T-helper 9 cell (primary cell): ENCODE measurements at places on chromosomes 13 and 19.

DNA sequence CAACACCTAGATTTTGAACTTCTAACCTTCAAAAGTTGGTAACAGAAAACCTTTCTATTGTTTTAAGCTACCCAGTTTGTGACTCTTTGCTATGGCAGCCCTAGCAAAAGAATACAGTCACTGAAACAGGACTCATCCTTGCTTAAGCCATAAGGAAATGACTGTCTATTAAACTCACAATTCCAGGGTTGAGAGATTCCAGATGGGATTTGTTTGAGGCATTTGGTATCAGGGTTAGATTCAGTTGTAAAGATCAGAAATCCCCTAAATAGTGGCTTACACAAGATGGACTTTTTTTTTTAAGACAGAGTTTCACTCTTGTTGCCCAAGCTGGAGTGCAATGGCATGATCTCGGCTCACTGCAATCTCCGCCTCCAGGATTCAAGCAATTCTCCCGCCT, 41.1 kb upstream of the RGCC start:
- DNase-seq, result no peak

- DNase-seq, result no peak
Measured at GRCh38 chr13:24090049-24090448, 70.5 kb upstream of the SPATA13 start.

- DNase-seq, result no peak
Measured at GRCh38 chr13:44748439-44748838, 172.3 kb upstream of the TSC22D1 start.

GRCh38 chr19:15235781-15236180, 3.5 kb upstream of the EPHX3 start:
- DNase-seq, result no peak

DNA sequence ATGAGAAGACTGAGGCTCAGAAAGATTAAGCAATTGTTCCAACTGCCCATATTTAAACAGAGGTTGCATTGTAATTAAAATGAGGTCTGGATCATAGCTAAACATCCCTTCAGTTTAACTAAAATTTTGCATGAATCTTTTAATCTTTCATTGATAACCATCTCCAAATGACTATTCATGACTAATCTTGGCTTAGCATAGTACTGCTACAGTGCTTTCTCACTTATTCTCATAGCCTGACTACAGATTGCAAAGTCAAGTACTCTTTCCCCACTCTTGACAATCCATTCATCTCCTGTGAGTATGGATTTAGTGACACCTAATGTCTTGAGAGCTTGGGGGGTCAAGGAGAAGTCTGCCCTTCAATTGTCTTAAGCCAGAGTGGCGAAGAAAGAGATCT, 258.4 kb downstream of the RFC3 start:
- no peak for DNase-seq

DNA sequence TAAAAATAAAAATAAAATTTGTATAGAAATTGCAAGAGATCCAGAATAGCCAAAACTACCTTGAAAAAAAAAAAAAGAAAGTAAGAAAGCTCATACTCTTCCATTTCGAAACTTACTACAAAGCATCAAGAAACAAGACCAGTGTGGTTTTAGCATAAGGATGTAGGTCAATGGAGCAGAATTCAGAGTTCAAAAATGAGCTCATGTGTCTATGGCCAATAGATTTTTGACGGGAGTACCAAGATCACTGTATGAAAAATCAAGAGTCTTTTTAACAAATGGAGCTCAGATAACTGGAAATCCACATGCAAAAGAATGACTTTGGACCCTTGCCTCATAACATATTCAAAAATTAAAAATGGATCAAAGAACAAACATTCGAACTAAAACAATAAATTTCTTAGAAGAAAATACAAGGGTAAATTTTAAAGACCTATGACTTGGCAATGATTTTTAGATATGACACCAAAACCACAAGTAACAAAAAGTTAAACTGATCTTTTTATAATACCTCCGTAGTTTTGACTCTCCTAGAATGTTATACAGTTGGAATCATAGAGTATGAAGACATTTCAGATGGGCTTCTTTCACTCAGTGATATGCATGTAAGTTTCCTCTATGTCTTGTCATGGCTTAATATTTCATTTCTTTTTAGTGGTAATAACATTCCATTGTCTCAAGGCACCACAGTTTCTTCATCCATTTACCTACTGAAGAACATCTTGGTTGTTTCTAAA, 43.2 kb downstream of the KLF12 start:
- no peak for DNase-seq

DNA sequence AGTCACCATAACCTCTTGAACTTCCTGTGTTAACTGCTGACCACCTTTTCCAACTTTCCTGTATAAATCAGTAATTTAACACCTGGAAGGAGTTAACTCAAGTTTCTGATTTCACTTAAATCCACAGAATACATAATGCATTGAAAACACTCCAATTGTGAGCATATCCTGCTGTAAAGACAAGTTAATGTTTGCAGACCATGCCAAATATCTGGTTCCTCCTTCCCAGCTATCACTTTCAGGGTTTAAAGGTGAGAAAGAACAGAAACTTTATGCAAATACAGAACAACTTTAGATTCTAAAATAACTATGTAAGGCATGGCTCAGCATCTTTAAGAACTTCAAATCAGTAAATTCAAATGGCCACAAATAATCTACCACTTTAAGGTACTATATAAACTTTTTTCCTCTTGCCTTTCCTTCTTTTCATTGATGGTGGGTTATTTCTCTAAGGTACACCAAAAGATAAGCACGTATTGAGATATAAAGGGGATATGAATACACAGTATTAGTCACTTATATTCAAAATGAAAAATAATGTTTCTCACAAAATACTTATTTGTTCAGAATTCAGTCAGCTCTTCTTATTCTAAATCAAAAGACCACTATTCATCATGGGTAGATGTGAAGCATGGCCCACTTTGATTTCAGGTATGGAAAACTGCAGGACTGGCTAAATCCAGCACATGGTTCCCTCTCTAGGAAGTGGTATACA, 6.6 kb upstream of the TPTE2 start:
- DNase-seq, result no peak

DNA sequence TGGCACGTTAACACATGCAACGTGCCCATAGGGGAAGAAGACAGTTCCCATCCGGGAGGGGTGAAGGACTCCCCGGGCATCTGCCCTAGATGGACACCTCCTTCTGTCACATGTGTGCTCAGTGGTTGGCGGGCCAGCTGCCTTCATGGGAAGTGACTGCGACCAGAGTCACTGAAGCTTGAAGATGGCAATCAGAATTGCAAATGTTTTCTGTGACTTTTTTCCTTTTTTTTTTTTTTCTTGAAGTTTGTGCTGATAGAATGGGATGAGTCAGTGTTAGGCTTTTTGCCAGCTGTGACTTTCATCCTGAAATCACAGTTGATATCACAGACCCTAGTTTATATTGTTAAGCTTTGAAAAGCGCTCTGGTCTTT, 109.2 kb upstream of the MCF2L start:
- DNase-seq, result no peak
